ENCODE measurements at places on chromosomes 6 and 20.
A peak's percentile ranks its signal among the peaks of the same experiment; 100 is the strongest.

GRCh38 chr6:2232445-2232844 is 13.0 kb downstream of the GMDS start:
- DNase-seq: no peak

- no peak for DNase-seq
Measured at GRCh38 chr6:123803504-123804013, at the start of gene NKAIN2. TSS of gene NKAIN2 (plus strand) at chr6:123803865.

GRCh38 chr6:142926494-142927270 is 18.3 kb downstream of the HIVEP2 start:
- DNase-seq: peak; percentile 93

DNA sequence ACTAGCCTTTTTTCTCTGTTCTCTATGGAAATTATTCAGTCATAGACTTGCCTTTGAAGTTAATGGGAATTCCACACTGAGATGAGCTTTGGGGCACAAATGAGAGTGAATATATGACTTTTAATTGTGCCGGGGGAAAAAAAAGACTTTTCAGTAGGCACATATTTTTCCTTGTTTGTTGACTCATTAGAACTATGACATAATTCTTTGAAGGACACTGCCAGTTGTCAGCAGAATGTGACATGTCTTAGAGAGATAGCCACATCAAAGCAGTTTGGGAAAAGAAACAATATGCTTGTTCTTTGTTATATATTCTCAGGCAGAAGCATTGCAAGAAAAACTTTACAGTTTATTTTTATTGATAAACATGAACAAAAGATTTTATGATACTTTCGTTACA is 138.3 kb downstream of the COL9A1 start:
- DNase-seq: no peak

DNA sequence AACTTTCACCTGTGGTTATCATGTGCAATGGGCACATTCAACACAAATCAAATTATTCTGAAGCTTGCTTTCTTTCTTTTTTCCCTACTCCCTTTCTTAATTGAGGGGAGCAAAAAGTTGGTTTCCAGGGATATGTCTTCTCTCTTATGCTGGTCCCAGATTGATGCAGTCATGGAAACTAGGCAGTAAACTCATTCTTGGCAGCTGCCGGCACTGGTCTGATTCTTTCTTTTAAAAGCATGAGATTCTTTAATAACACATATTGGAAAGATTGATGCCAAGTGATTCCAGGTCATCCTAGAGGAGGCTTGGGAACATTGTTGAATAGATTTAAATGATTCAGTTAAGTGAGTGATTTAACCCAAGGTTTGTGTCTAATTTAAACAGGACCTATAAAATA is 29.0 kb downstream of the PTPRA start:
- DNase-seq: no peak

DNA sequence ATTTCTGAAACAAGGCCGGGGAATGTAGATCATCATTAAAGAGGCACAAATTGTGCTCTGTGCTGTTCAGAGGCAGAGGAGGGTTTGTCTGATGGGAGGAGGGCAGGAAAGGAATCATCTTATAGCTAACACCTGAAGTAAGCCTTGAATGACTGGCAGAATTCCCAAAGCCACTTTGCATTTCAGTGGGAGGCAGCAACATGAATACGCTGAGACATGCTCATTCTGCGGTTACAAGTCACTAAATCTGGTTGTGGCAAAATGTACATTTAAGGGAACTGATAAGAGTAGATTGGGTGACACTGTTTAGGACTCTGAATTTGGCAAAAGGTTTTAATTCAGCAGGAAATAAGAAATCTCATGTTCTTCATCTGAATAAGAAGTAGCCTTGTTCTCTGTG is 4.4 kb upstream of the COL19A1 start:
- no peak for DNase-seq

GRCh38 chr6:112066606-112067005 is 12.7 kb downstream of the CCN6 start:
- no peak for DNase-seq

GRCh38 chr20:9280666-9281065 is 211.8 kb downstream of the PLCB4 start:
- DNase-seq: peak; percentile 60

DNA sequence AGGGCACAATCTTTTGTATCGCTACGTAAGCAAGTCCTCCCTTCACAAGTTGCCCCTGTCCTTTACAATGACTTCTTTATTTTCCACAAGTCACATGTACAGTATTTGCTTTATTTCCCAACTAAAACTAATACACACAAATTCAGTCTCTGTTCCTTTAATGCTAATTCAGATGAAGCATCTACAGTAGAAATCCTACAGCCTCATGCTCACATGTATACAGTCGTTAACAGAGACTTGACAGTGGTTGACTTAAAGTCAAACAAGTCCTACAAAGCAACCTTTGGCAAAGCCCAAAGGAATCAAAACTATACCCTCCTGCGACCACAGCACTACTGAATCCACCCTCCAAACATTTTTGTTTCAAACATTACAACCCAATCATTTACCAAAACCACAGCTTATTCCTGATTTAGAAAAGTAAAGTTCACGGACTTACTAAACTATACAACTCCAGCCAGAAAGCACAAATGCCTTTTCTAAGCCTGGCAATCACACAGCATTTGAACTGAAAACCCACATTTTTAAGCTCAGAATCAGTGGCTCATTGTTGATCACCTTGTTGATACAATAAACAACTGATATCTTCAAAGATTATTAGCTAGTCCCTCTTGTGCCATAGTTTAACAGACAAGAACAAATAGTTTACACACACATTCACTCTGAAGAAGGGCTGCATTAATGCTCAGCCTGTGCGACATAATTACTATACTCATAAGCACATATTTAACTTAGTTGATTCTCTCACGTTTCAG is 70.9 kb upstream of the NHSL1 start:
- no peak for DNase-seq

DNA sequence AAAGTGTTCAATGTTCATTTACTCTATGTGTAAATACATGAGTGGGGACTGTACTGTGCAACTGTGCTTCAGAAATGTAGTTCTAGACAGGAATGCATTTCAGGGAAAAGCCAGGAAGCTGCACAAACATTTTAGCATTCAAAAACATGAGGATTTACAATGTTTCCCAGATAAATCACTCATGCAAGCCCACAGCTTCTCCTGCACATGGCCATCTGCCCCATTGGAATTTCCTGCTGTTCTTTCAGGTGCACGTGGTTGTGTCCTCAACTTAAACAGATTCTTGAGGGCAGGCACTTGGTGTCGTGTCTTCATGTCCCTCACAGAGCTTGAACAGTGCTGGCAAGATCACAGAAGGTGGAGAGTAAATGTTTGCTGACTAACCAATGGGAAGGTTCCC is 101.5 kb downstream of the UNC5CL start:
- peak; percentile 32 for DNase-seq

DNA sequence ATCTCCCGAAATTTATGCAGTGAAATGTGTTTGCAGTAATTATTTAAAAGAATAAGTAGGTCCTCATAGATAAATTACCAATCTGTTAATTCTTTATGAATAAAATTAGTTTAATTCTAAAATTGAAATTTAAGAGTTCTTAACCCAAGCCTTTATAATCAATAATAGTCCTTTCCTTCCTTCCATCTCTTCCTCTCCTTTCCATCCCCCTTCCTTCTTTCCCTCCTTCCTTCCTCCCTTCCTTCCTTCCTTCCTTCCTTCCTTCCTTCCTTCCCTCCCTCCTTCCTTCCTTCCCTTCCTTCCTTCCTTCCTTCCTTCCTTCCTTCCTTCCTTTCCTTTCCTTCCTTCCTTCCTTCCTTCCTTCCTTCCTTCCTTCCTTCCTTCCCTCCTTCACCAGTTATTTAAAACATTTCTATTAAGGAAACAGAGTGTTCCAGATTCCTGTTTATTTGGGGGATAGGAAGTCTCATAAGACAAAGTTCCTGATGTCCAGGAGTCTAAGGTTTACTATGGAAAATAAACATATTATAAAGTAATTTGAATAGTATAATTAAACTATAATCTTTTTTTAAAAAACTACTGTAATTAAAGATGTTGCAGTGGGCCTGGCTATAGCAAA is 285.3 kb upstream of the NOX3 start:
- DNase-seq: no peak

- DNase-seq: no peak
Measured at GRCh38 chr6:156510242-156510641, 266.9 kb upstream of the ARID1B start.

DNA sequence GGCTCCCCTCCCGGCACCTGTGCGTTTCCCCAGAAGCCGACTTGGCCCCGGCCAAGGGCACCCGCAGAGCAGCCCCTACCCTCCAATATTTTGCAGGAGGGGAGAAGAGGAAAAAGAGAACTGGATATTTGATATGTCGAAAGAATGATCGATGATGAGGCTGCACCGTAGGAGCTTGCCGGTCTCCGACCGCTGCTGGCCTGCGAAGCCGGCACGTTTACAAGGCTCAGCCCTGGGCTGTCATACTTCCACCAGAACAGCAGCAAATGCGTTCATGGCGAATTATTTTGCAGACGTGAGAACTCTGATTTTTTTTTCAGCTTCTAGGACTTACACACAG is 296.7 kb downstream of the TFAP2C start:
- DNase-seq: no peak

- no peak for DNase-seq
Measured at GRCh38 chr6:149919834-149920225, 3.1 kb downstream of the RAET1G start.

DNA sequence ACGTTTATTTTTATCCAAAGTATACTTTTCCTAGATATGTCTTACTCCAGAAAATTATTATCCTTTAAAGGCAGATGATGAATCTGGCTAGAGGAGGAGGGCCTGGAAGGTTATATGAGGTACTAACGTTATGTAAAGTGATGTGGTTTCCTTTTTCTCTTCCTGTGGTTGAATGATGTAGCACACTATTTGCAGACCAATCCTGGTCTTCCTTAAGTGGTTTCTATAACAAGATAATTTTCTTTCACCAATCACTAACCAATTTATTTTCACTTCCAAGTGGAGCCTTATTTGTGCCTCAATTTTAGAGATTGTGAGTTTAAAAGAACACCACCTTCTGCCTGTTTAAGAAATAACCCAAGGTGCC is 154.6 kb upstream of the SOX4 start:
- DNase-seq: no peak

DNA sequence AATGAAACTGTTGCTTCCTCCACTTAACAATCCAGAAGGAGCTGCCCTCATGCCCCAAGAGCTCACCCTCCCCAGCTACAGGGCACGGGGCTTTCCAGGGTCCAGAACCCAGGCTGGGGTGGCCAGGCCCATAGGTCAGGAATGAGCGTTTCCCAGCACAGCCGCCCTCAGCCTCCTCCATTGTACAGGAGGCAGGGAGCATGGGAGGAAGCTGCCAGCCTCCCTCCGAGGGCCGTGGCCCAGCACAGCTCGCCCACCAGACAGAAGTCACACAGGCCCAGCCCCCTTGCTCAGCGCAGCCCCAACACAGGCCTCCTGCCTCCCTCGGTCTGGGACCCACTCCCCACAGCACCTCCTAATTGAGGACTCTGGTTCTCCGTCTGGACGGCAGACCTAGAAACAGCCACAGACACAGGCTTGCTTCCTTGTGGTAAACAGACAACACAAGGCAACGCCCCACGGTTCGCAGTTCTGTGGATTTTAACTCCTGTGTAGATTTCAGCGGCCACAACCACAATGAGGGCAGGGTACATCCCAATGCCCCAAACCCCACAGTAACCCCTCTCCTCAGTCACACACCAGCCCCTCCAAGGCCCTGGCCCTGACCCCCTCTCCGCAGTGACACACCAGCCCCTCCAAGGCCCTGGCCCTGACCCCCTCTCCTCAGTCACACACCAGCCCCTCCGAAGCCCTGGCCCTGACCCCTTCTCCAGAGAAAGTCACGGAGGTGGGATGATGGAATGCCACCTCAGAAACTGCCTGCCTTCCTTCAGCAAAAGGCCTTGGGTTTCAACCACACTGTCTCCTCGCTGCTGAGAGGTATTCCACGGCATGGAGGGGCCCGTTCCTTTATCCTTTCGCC is 173.5 kb downstream of the DLL1 start:
- DNase-seq: no peak

GRCh38 chr20:50421356-50422340 is 88.5 kb upstream of the PTPN1 start:
- DNase-seq: no peak

DNA sequence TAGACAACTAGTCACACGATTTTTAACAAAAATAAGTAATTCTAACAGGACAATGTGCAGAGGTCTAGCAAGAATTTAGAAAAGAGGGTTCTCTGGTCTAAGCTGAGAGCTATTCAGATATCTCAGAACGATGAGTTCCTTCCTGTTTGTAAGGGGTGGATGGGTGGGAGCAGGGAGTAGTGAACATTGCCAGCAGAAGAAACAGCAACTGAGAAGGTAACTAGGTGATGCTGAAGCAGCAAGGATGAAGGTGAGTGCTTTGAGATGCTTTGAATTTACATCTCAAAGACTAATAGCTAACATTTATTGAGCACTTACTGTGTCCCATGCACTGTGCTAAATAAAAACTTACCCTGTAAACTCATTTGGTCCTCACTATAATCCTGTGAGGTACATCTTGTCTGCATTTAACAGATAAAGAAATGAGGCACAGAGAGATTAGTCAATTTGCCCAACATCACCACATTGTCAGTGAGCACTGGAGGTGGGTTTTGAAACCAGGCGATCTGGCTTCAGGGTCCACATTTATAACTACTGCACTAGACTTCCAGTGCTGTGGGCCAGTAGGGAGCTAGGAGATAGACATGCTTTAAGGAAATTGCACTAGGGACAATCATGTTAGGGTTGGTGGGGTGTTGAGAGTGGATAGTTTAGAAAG is 15.7 kb downstream of the BRD2 start:
- DNase-seq: peak; percentile 9

- no peak for DNase-seq
Measured at GRCh38 chr6:143060806-143061596, at the start of gene AIG1. TSS of gene AIG1 (plus strand) at chr6:143060889. CDS start at chr6:143060926, 37 bp downstream.

DNA sequence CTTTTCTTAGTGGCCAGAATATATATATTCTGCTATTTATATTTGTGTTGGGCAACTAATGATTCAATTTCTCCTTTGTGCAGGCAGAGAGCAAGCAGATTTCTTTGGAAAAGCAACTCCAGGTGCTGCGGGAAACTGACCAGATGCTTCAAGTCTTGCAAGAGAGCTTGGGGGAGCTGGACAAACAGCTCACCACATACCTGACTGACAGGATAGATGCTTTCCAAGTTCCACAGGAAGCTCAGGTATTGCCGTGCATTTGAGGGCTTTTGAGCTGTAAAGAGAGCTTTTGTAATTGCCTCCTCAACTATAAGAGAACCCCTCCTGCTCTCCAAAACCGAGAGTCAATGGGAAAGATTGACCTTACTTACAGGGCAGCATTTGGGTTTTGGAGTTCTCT is 203.5 kb downstream of the UTRN start:
- DNase-seq: no peak

All from EL (cell line).